ENCODE measurements at places on chromosomes 16 and 17.
A peak's percentile ranks its signal among the peaks of the same experiment; 100 is the strongest.

GRCh38 chr16:24776501-24777220, 47.2 kb downstream of the TNRC6A start:
- no peak for DNase-seq

- no peak for DNase-seq
Observed at GRCh38 chr16:57146735-57147134, 39.1 kb downstream of the PSME3IP1 start.

GRCh38 chr17:14454746-14455145, 153.9 kb downstream of the HS3ST3B1 start:
- DNase-seq: no peak

DNA sequence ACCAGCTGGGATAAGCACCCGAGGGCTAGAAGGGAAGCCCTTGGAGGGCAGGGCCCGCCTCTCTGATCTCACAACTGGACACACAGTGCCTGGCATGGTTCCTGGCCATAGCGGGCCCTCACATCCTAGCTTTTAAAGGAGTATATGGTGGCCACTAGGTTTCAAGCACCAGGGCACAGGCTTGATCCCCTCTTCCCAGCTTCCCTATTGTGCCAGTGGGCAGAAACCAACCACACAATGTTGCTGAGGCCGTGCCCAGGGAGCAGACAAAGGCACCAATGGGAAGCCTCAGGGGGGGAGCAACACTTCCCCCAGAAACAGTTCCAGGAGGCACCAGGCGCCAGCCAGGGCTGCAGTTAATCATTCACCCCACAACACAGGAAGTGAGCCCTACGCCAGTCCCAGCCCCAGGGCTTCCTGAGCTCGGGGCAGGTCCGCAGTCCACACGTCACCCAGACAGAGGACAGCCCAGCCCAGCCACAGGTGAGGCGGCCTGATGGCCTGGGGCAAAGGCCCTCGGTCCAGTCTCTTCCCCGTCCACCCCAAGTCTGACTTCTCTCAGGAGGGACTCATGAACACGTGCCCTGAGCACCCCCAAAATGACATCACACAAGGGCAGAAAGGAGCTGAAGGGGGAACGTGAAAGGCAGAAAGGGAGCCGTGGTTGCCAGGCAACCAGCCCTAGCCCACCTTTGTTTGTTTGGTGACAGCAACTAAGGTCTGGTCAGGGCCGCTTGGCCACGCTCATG, 12.8 kb downstream of the SMIM5 start:
- no peak for DNase-seq

DNA sequence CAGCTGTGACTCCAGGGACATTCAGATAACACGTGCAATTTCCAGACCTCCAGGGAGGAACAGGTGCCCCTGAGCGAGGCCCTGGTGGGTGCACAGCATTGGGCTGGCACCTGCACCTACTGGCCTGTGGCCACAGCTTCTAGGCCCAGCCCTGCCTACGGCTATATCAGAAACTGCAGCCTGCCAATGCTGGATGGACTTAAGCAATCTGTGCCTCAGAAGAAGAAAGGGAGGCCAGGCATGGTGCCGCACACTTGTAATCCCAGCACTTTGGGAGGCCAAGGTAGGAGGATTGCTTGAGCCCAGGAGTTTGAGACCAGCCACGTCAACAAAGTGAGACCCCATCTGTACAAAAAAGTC, 12.4 kb downstream of the PITPNM3 start:
- no peak for DNase-seq

- no peak for DNase-seq
Observed at GRCh38 chr17:43689814-43690213, 28.1 kb upstream of the MEOX1 start.

DNA sequence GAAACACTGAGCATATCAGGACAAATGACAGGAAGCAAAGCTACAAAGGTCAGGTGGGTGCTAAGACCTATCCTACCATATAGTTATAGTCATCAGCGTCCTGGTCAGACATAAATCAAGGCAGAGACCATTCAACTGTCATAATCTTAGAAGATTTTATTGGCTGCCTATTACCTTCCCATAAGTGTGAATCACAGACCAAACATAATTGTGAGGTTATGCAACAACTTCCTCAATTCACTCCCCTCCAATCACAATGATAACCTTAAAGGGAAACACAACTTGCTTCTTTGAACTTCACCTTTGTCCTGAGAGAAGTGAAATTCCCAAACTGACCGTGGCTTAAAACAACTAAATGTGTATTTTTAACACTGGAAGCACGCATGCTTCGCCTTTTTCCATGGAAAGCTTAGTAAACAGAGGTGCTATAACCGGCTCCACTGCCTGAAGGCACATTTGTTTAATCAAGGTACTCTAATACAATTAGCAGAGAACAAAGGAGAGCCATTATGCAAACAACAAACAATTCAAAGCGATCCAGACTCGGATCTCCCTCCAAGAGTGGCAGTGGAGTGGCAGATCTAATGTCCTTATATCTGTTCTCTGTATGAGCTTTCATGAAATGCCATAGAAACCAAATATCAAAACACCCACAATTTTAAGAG, 84.9 kb downstream of the TMEM114 start:
- DNase-seq: no peak

DNA sequence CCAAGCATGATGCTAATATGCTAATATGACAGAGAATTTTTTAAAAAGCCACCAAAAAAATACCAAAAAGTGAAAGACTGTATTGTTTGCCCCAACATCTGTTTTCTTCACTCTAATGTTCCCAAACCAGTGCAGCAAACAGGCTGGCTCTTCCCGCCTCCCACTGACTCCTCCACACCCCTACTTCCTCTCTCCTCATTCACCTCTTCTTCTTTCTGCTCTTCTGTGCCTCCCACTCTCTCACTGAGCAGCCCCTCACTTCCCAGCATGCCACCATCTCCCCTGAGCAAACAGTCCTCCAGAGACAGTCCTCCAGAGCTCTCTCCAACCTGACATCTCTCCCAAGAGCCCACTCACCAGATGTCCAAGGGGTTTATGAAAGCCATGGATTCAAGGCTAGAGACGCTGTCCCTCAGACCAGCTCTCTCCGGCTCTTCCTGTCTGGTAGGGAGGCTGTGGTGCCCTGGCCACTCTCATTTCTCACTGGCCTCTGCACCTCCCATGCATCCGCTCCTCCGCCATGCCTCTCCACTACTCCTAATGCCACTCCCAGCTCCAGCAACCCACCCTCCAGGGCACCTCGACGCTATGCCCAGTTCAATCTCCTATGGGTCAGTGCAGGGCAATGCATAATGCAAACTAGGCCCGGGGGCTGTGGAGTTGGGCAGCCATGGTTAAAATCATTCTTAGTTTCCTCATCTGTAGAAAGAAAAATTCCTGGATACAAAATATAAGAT, 52.9 kb downstream of the ANKRD11 start:
- no peak for DNase-seq

DNA sequence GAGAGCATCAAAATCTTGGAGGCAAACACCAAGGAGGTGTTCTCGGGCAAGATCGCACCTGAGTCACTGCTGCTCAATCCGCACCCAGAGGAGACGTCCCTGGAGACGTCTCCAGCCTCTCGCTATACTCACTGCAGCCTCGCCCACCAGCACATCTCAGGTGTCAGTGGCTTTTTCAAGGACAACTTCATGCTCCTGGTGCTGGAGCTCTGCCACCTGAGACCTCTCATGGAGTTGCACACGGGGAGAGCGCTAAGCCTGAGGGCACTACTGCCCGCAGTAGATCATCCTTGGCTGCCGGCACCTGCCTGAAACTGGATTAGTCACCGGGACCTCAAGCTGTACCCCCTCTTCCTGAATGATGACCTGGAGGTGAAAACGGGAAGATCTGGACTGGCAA, 2.6 kb upstream of the MBTPS1 start:
- DNase-seq: peak; percentile 38

GRCh38 chr17:69050999-69051775, 9.5 kb downstream of the ABCA9 start:
- no peak for DNase-seq
